RPMI7951 (cell line): ENCODE measurements at places on chromosomes 1 and 21. TPM values are rescaled to one million over a fixed set of nuclear protein-coding genes. Genes with fewer than 3 reads are reported as not detected.

DNA sequence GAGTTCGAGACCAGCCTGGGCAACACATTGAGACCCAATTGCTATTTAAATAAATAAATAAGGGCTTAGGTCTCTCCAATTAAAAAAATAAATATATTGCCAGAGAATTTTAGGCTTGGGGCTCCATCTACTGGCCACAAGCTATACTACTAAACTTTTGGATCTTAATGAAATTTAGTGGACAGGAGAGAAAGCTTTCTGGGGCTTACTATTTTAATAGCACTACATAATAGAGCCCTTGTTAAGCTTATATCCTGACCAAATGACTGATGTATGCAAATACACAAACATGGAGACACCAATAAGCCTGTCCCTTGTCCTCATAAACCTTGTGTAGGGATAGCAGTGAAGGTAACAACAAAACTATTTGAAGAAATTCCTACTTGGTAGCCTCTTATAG, 18.4 kb downstream of the CCT3 start:
- DNase-seq: peak; percentile 35

MYCL gene
- total RNA-seq: 0.10 and 0.12 TPM in 2 replicates

GRCh38 chr1:209207126-209207700, 376.3 kb upstream of the CAMK1G start:
- no peak for DNase-seq

PADI3 gene
- 44.9 and 48.8 TPM in 2 replicates for total RNA-seq

PROK1 gene
- total RNA-seq: 0.24 and 0.39 TPM in 2 replicates

GRCh38 chr1:31238986-31239613, 587 bp downstream of the NKAIN1 start:
- DNase-seq: no peak

GRCh38 chr21:25515484-25516405, 91.5 kb downstream of the MRPL39 start:
- no peak for DNase-seq

GRCh38 chr1:230568676-230569075, 73.6 kb upstream of the COG2 start:
- no peak for DNase-seq

DNA sequence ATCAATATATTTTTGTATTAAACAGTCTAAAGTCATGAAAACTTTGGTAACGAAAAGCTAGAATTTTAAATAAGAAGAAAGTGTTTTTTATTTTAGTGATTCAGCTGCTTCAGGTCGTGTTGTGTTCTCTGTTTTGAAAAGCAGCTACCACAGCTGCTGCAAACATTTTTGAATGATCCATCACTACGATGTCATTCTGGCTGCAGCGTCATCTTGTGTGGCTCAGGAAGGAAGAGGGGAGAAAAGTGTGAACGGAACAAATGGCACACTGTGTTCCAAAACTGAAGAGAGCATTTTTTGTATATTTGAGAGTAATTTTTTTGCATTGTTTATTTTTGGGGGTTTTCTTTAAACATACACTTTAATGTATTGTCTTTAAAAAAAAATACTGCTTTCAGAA, 323.0 kb upstream of the ADGRL2 start:
- DNase-seq: no peak

DNA sequence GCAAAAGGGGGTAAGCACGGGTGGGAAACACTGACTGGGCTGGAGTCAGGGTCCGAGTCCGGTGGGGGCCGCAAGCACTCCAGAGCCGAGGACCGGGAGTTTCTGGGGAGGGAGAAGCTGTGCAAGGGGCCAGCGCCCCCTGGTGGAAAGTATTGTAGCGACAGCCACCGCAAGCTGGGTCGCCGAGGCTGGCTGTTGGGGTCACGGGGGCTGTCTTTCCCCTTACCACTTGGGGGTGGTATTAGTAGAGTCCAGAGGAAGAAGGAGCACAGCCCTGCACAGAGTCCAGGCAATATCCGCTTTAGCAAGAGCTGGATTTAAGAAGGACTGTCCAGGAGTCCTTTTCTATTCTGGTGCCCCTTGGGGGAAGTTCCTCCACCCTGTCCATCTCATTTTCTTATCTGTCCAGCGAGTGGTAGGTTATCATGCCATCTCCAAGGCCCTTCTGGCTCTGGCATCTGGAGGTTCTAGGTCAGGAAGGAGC, 17.9 kb upstream of the ETV3 start:
- DNase-seq: peak; percentile 50

DNA sequence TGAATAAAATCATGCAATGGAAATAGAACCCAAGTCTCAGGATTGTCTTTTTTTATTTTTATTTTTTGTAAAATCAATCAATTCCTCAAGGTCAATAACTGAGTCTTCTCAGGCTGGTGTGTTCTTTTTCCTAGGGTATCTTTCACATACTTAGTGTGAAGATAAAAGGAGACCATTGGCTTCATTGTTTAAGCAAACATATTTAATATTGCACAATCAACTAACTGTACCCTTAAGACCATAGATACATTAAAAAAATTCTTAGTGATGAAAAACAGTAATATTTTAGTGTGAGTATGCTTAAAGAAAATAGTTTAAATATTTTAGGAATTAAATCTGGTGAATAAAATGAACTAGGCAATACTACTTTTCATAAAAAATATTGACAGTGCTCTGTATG, 31.4 kb downstream of the PDE4B start:
- no peak for DNase-seq

- DNase-seq: peak; percentile 24
These were observed 1.5 kb upstream of the AKNAD1 start for GRCh38 chr1:108858230-108858950.

TEX35 gene
- not detected in 2 replicates for total RNA-seq

CDK18 gene
- under 0.01 and 0.36 TPM in 2 replicates for total RNA-seq

GRCh38 chr1:163399976-163400601, 78.3 kb downstream of the NUF2 start:
- no peak for DNase-seq

DNA sequence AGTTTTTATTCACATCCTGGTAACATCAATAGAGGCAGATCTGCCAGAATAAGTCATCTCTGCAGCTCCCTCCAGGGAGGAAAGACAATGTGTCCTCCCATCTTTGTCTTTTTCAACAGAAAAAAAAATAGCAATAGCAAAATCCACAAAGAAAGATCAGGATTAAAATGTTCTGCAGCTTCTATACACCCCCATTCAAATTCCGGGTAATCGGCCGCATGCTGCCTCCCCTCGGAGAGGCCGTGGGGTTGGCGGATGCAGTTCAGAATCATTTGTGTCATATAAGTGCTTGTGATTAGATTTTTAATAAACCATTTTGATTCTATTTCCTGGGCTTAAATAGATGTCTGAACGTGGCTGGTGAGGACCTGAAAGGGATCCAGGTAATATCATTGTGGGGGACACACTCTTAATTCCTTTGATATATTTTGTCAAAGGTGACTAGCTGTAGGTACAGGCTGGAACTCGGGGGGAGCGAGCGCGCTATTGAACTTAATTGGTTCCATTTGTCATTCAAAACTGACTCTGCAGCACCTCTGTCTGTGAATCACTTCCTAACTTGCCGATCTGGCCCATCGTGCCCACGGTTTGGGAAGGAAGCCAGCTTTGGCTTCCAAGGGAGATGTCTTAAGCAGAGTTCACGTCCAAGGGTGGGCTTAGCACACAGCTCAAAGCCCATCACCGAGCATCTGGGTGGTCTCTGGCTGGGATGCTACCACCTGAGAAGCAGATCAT, 85.6 kb upstream of the ARHGEF16 start:
- DNase-seq: no peak
